Activated CD4-positive, alpha-beta T cell treated with anti-CD3 and anti-CD28 coated beads for 24 hours (primary cell): ENCODE measurements at places on chromosomes 12 and 14.

DNA sequence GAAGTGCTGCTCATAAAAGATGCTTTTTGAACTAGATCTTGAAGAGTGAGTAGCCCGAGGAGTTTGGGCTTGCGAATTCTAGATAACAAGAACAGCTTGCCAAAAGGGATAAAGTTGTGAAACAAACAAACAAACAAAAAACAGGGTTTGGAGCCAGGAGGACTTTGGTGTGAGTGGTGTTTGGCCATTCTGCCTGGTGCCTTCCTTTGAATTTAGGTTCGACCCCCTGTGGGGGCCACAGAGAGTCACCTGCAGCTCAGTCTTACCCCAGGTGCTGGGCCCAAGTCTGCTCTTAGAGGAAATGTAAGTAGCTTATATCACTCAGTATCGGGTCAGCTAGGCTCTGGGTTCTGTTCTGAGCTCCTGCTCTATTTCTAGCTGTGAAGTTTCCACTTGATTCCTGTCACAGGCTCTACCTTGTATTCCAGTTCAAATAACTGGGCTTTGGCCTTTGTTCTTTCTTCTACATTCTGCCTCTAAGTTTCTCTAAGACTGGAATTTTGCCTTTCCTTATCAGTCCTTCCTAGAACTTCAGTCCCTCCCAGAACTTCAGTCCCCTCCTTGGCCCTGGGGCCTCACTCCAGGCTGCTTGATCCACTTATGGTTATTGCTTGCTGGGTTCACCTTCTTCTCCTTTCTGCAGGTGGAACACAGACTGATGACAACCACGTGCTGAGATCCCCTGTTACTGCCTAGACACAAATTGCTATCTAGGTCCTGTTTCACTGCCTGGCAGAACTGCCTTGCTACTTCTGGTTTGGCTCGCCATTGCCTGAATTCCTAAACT lies 20.5 kb upstream of the DUSP6 start:
- DNase-seq, result no peak

- no peak for DNase-seq
These were observed 55.8 kb upstream of the ARHGAP5 start for GRCh38 chr14:32021341-32021740.

DNA sequence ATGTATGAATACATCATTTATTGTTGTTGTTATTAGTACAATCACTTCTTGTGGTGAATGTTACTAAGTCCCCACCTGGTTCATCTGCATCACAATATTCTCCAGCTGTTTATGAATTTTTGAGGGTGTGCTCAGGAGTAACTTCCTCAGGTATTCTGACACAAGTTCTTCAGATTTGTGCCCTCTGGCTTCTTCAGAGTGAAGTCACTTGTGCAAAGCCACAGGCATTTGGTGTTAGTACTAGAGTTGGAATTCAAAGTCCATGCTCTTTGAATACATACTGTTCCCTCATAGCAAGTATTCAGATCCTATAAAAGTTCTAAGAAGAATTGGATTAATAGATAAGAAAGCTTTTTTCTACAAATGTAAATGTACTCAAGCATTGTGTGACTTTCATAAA lies 150.3 kb upstream of the AVPR1A start:
- no peak for DNase-seq

GRCh38 chr14:65208548-65208947 lies 106.2 kb upstream of the MAX start:
- DNase-seq, result no peak

DNA sequence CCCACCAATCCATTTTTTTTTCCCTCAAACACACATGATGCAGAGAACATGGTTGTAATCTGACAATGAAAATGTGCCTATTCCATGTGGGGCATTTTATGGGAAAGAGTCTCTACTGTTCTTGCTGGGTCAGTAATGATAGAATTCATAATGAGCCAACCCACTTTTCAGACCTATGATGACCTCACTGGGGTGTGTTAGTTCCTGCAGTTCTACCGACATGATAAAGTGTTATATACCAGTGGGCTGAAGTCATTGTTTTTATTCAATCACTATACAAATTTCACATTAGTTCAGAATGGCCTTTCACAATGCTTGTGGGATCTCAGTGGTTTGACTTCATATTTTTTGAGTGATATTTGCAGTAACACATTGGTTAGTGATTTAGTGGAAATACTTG lies 47.5 kb downstream of the PPFIBP1 start:
- DNase-seq, result no peak

DNA sequence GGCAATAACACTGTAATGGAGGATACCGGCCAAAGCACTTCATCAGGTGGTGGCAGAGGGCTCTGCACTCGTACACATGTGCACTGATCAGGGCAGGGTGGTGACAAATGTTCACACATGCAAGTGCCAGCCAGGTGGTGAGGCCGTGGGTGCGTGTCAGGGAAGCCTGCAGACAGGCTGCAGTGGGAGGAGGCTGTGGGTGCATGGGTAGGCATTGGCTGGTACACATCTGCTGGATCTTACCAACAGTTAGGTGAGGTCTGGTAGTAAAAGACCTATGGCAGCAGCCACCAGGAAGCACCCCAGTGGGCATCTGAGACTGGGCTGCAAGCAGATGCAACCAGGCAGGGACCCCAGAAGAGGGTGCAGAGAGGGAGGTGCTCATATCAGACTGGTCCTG lies 65.3 kb downstream of the PDE6H start:
- DNase-seq, result no peak

DNA sequence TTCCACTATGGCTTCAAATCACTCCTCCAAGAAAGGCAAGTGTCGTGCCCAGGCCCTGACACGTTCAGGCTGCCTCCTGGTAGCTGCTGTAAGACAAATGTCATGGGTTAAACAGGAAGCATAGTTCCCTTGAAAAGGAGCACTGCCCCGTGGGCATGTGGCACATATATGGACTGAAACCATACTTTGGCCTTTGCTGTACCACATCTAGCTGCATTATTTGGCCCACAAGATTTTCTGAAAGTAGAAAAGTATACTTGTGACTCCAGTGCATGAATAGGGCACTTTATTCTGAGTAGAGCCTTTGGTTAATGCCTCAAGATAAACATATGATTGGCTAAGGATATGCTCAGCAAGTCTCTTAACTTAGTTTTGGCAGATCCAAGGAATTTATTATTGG lies 218.7 kb upstream of the EGLN3 start:
- DNase-seq, result no peak

- DNase-seq, result no peak
These were observed 10.4 kb downstream of the DTX1 start for GRCh38 chr12:113066813-113067400.

- no peak for DNase-seq
These were observed 109.5 kb downstream of the BTG1 start for GRCh38 chr12:92036061-92036620.

DNA sequence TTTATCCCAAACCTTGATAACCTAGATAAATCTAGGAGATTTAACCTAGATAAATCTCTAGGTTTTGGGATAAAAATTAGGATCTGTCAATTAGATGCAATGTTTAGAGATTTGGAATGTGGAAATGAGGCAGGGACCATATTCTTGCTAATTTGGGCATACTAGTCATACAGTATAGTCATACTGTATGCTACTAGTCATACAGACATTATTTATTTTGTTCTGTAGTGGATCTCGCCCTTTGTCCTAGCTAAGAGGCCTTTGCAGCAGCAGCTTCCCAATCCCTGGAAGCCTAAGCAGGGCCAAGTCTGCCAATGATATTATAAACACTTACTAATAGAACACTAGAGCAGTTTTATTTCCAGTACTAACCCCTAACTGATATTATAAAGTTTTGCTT lies 136.4 kb downstream of the CEP128 start:
- no peak for DNase-seq

DNA sequence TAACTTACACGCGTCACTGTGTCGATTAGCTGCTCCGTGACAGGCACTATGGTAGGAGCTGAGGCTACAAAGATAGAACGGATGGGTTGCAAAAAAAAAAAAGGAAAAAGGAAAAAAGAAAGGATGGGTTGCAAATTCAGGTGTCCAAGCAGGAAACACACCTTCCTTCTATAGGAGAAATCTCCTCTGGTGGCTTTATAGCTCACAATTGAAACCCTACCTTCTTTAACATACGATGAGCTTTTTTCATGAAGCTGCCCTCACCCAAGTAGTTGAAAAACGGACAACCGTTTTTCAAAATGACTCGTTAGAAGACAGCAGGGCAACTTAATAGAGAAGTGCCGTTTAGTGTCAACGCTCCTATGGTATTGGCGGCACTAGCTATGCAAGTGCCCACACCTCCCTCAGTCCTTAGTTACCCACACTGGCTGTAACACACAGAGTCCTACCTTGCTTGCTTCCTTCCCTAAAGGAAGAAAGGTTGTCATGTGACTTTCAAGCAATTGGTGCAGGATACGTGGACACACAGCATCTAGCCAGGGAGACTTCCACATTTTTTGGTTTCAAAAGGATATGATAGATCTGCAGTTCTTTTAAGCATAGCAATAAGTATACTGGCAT lies 682 bp upstream of the TRIP11 start:
- DNase-seq, result no peak

- no peak for DNase-seq
These were observed 16.8 kb downstream of the EML1 start for GRCh38 chr14:99809859-99810558.
